ENCODE measurements at places on chromosomes 7 and 10. TPM values are rescaled to one million over a fixed set of nuclear protein-coding genes. Genes with fewer than 3 reads are reported as not detected.
A peak's percentile ranks its signal among the peaks of the same experiment; 100 is the strongest.

The SERPINE1 gene
- polyA plus RNA-seq = 5.0 TPM

The SPACDR gene
- 1.4 TPM for polyA plus RNA-seq

The ASZ1 gene
- polyA plus RNA-seq = not detected

The TSPAN13 gene
- polyA plus RNA-seq = 74.7 TPM

The GCC1 gene
- 7.6 TPM for polyA plus RNA-seq

The PAX4 gene
- not detected for polyA plus RNA-seq

The TRDMT1 gene
- 10.5 TPM for polyA plus RNA-seq

The TMEM130 gene
- polyA plus RNA-seq = 4.9 TPM

The CUBN gene
- polyA plus RNA-seq = 3.8 TPM

The STEAP2 gene
- 1.8 TPM for polyA plus RNA-seq

The MYH16 gene
- polyA plus RNA-seq = 0.21 TPM

GRCh38 chr7:27144781-27145164 lies 1.3 kb upstream of the HOXA5 start:
- DNase-seq = no peak

- peak; percentile 76 for DNase-seq
These were observed 56.4 kb downstream of the BBS9 start for GRCh38 chr7:33185786-33186185.

GRCh38 chr7:108406222-108406890 lies 49.9 kb downstream of the NRCAM start:
- DNase-seq = no peak

- DNase-seq = peak; percentile 84
These were observed 46.2 kb downstream of the GPAM start for GRCh38 chr10:112137154-112137987.

- no peak for DNase-seq
These were observed 24.6 kb upstream of the BET1 start for GRCh38 chr7:94028768-94029167.

DNA sequence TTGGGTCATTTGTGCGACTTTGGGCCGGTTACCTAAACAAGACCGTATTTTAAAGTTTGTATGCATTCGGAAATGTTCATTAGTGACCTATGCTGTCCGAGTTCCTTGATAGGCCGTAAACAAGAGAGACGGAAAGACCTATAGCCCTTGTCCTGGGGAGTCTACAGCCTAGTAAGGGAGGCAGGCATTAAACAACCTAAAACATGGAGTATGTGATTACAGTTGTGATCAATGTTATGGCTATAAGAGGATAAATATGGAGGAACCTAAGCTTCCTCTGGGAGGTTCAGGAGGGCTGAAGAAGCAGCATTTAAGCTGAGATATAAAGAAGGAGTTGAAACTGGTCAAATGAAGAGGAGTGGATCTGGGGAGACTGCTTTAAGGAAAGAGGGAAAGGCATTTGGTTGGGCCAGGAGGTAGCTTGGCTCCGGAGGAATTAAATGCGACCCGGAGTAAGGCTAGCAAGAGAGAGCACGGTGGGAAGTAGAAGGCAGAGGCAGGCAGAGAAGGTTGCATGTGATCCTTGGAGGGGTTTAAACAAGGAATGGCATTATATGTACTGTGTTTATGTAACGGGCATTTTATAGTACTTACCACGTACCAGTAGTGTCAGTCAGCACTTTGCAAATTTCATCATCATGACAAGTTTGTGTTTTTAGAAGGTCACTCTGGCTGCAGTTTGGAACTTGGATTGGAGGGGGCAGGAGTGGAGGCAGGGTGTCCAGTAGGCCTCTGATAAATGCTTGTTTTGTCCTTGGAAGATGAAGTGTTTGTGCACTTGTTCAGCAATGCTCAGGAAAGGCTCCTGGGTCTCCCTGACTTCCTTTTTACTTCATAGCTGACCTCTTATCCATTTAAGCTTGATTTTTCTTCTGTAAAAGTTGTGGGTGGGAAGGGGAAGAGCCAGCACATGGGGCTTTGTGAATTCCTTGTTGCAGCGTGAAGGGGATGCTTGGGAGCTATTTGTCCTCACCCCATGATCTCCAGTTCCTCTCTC lies 1.0 kb upstream of the AVPI1 start:
- DNase-seq = no peak

DNA sequence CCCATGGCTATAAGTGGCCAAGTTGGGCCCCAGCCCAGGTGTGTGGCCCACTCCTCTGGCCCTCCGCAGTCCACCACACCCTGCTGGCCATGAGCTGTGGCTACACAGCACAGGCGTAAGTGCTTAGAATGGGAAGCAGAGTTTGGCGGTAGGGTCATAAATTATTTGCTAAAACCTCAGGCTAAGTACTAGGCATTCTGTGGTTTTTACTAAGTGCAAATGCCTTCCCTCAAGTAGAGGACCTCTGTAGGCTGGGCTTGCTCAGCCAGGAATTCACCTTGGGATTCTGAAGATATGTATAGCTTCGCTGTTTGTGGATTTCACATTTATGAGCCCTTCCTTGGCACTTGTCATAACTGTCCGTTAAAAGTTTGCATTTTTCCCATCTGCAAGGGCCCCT lies 44.8 kb upstream of the LOXL4 start:
- no peak for DNase-seq

DNA sequence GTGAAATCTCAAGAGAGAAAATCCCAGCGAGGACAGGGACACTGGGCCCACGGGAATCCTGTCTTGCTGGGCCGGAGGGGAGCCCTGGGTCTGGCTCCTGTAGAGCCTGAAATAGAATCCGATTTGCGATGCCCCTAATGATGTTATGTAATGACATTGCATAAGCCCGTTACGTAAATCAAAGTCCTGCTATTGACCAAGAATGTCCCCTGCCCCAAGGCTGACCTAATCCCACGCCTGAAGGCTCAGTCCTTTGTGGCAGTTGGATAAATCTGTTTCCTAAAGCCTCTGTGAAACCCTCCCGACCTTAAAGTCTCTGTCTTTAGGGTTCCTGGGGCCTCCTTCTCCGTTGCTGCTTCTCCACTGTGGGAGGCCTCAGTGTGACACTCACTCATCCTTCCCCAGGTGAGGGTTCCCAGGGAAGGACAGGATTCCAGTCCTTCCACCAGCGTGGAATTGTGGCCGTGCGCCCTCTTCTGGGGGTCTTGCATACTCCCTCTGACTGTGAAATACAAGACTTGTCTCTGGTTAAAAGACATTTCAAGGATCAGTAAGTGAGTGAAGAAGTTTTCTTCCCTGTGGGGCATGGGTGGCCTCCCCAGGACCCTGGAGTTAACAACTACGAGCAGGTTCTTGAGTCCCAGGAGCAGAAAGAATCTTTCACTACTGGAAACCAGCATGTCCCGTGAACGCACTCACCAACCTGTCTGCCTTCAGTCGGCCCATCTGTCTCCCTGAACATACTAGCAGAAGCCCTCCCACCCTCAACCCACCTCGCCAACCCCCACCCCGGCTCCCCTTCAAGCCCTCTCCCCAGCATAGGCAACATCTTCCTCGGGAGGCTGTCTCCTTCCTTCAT lies 19.8 kb downstream of the ZNF467 start:
- DNase-seq = no peak

DNA sequence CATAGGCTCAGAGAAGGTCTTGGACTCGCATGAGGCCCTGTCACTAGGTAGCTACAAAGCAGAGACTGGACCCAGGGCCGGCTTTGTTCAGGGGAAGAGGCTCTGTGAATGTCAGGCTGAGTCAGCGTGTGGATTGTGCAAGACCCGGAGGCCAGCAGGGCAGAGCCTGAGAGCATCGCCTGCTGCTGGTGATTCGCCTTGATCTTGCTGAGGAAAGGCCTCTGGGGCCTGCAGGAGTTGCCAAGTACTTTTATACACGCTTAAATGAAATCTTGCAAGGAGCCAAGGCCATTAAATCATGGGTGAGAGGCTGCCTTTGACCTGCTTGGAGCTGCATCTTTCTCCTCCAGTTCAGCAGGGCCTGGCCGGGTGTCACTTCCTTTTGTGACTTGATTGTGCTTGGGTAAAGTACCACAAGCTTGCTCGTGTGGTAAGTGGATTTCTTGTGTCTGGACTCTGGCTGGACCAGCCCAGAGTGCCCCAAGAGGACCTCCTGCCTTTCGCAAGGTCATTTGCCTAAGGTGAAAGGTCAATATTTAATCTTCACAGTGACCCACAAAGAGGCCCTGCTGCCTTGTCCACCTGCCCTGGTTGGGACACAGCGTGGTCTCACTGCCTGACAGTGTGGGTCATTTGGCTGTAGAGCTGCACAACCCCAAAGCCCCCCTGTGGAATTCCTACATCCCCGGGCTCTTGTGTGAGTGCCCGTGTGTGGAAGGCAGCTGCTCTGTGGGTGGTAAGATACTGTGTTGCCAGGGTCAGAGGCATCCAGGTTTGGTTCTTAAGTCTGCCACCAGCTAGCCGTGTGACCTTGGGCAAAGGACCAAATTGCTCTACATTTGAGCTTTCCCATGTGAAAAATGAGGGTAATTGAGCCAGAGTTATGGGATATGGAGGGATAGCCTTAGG lies 38.6 kb upstream of the SH2D4B start:
- peak; percentile 92 for DNase-seq

GRCh38 chr10:110764378-110764777 lies 107.3 kb upstream of the PDCD4 start:
- DNase-seq = peak; percentile 24

- no peak for DNase-seq
These were observed 151.8 kb downstream of the TCERG1L start for GRCh38 chr10:131159771-131160170.

DNA sequence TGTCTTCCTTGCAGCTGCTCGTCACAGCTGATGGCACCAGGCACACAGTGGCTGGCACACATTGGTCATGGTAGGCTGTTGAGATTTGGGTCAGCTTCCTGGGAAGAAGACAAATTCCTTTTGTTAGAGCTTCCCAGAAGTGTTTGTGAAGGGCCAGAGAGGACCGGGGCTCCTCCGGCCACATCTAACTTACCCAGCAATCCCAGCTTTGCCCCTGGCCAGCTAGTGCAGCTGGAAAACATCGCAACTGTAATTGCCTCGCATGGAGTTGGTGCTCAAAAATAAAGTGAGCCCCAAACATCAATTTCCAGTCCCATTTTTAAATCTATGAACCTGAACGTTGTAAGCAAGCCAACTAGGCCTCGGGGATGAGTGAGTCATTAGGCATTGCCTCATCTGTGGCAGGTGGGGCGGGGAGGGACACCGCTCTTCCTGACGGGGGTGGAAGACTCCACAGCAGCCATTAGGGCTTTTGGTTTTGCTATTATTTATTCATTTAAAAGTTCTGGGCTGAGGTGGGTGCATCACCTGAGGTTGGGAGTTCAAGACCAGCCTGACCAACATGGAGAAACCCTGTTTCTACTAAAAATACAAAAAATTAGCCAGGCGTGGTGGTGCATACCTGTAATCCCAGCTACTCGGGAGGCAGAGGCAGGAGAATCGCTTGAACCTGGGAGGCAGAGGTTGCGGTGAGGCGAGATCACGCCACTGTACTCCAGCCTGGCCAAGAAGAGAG lies 12.4 kb downstream of the CPA5 start:
- peak; percentile 86 for DNase-seq

- DNase-seq = no peak
These were observed 7.1 kb downstream of the CCDC126 start for GRCh38 chr7:23604296-23604640.

DNA sequence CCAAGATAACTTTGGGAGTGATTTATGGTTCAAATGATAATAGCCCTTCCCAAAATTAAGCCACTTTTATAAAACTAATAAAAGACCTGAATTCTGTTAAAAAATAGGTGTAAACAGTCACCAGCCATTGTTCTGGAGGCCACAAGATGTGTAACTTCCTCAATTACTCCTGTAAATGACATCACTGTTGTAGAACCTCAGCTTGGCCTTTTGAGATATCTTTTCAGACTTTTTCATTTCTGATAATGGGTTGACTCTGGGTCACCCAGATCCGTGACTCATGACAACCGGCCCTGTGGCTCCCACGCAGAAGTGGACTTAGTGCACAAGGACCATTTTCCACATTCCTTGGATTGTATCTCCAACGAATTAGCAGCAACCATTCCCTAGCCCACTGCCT lies 106.6 kb downstream of the DKK1 start:
- no peak for DNase-seq

DNA sequence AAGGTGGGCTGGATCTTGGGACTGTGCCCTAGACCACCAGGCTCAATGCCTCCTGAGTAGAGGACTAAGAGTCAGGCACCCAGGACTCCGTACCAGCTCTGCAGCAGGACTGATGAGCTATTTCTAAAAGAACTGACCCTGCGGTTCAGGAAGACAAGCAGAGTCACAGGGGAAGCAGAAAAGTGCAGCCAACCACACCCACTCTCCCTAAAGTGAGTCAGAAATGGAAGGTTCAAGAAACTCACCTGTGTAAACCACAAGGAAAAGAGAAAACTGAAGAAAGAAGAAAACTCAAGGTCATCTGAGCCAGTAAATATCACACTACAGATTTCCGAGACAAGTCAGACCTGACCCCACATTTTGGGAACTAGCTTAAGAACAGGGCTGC lies 2.5 kb downstream of the PARP12 start:
- DNase-seq = no peak

DNA sequence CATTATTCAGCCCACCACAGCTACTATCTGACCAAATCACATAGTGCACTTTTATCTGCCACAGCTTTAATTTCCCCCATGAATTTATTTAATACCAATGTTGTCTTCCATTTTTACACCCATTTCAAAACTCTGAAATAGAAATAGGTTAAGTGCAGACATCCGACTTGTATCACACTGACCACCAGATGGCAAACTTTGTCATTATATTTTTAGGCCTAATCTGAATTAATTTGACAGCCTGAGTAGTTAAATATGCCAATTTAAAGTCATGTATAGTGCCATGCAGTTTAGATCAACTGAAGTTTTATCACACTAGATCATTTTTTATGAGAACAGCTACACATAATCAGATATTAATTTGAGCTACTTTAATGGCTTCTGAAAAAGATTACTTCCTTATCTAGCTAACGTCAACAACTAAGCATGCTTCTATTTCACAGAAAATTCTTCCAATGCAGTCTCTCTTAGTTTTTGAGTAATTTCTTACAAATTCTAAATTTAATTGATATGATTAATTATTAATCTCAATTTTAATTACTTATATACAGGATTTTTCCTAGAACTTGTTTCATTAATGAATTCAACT lies 566.4 kb downstream of the GFRA1 start:
- DNase-seq = peak; percentile 26

DNA sequence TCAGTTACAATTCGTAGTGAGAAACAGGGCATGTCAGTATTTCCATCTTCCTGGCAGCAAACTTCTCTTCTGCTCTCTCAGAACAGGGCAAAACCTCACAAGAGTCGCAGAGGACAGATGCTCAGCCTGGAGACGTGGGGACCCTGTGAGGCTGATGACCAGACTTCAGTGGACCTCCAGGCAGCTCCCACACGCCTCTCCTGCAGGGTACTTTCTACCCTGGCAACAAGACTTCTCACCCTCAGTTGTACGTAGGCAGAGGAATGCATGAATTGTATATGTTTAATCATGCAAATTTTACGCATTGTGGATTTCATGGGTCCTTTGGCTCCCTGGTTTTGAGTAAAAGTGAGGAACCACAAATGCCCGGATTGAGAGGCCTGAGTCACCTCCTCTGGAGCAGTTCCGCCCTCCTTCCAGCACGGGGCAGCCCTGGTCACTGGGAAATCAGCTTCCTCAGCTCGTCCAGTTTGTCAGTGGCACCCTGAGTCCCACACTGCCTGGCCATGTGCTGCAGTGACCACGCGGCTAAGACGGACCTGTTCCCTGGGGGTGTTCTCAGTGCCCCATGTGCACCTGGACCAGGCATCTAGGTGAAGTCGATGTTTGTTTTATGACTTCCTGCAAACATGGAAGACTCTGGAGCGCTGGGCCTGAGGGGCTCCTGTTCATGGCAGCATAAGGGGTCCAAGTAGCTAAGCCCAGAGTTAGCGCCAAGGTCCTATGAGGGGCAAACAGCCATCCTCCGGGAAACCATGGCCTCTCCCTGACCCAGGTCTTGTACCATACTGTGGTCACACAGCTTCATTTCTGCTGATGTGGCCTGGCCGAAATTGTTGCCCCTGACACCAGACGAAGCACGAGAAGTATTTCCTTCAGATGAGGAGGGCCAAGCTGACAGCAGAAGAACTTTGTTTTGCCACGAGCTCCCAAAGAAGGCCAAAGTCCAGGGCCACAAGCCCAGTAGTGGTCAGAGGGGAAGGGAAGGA lies 165.1 kb downstream of the TNS3 start:
- no peak for DNase-seq
